ENCODE measurements at places on chromosomes 5 and 9. TPM values are rescaled to one million over a fixed set of nuclear protein-coding genes. Genes with fewer than 3 reads are reported as not detected.

DNA sequence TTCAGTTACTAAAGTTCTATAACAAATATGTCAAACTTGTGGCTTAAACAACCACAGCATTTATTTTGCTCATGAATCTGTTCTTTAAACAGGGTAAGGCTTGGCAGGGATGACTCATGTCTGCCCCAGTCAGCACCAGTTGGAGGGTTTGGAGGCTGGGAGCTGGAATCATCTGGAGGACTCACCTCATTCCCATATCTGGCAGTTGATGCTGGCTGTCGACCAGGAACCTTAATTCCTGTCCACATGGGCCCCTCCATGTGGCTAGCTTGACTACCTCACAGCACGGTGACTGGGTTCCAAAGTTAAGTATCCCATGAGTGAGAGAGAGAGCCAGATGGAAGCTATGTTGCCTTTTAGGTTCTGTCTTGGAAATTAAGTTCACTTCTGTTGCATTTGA lies 13.8 kb upstream of the CCL28 start:
- peak; percentile 83 for DNase-seq

DNA sequence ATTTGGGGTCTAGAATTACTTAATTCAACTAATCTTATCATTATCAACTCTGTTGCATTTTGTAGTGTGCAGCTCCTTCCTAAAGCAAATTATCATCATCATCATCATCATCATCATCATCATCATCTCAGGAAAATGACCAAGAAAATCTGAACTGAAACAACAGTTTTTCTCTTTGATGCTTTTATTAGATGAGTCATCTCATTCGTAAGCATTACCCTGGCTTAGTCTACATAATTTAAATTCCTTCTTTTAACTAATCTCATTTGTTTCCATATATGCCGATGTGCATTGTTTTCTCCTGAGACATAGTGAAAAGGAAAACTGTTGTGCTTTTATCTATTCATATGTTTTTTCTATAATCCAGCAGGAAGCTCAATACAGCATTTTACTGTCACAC lies 173.0 kb upstream of the PDE4D start:
- DNase-seq: no peak

GRCh38 chr5:116621599-116621998 lies 47.0 kb upstream of the SEMA6A start:
- no peak for DNase-seq

DNA sequence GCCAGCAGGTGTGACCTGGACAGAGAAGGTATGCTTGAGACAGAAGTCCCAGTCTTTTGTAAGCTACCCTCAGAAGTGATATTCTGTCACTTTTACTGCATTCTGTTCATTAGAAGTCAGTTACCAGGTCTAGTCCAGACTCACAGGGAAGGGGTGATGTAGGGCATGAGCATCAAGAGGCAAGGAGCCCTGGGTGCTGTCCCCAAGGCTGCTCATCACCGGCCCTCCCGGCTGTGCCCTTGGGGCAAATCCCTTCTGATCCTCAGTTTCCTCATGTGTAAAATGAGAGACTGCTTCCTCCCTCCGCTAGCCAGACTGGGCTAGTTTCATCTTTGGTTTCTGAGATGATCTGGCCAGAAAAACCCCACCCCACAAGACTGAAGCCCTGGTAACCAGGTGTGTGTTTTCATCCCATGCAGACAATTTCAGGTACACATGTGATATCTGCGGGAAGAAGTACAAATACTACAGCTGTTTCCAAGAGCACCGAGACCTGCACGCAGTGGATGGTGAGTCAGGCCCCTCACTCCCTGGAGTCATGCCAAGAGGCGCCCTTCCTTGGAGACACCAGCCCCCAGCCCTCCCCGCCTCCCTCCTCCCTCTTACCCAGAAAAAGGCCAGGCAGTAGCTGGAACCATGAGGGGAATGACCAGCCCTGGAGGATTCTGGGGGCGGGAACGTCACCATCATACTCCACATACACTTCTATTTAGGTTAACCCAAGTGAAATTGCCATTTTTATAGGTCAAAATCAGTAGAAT lies 71.0 kb downstream of the AMBP start:
- no peak for DNase-seq

DNA sequence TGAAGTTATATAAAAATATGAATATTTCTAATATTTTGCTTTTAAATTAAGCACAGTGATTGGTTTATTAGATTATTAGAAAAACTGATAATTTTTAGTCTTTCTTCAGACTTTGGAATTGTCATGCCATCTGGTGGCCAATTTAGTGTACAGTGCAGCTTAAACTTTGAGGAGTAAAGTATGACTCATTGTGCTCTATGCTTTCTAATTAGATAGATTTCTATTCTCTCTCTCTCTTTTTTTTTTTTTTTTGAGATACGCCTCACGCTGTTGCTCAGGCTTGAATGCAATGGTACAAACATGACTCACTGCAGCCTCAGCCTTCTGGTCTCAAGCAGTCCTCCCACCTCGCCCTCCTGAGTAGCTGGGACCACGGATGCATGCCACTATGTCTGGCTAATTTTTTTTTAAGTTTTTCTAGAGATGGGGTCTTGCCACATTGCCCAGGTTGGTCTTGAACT lies 42.1 kb upstream of the GPR21 start:
- DNase-seq: peak; percentile 69

DNA sequence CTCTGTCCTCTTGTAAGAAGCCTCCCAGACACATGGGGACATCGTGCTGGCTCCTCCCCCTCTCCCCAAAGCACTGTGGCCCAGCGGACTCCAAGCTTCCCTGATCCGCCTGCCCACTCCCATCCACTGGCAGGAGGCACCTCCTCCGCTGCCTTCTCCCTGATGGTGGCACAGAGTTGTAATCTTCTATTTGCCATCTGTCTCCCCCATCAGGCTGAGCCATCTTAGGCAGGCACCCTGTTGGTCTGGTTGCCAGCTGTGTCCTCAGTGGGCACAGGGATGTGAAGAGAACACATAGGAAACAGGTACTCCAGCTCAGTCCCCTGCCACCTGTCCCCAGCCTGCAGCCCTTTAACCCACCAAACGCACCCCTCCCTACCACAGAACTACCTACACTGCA lies 5.4 kb upstream of the ZDHHC12 start:
- DNase-seq: no peak

GRCh38 chr9:14058325-14058688 lies 255.6 kb downstream of the NFIB start:
- DNase-seq: peak; percentile 62

DNA sequence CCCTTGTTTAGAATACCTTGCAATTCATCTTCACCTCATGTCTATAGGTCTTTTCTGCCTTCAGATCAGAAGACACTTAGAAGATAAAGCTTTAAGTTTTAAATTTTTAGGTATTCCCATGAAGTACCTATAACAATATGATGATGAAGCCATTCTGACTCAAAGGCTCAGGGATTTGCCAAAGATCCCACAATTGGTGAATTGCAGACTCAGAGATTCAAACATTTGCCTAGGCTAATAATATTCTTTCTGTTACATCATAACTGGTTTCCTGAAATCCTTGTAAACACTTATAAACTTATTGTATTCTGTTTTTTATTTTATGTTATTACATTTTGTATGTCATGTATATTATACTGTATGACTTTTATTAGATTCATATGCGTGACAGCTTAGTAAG lies 62.8 kb upstream of the ZFAND5 start:
- DNase-seq: no peak

Gene FGF10
- total RNA-seq: 1.6 TPM

Gene RASEF
- not detected for total RNA-seq

Gene SHLD3
- total RNA-seq: 2.5 TPM

Gene KIF12
- not detected for total RNA-seq

Gene MAMDC2
- 93.5 TPM for total RNA-seq

Gene MORN5
- total RNA-seq: not detected

Gene BTNL8
- total RNA-seq: not detected
